ENCODE measurements at places on chromosomes 7 and 10.

DNA sequence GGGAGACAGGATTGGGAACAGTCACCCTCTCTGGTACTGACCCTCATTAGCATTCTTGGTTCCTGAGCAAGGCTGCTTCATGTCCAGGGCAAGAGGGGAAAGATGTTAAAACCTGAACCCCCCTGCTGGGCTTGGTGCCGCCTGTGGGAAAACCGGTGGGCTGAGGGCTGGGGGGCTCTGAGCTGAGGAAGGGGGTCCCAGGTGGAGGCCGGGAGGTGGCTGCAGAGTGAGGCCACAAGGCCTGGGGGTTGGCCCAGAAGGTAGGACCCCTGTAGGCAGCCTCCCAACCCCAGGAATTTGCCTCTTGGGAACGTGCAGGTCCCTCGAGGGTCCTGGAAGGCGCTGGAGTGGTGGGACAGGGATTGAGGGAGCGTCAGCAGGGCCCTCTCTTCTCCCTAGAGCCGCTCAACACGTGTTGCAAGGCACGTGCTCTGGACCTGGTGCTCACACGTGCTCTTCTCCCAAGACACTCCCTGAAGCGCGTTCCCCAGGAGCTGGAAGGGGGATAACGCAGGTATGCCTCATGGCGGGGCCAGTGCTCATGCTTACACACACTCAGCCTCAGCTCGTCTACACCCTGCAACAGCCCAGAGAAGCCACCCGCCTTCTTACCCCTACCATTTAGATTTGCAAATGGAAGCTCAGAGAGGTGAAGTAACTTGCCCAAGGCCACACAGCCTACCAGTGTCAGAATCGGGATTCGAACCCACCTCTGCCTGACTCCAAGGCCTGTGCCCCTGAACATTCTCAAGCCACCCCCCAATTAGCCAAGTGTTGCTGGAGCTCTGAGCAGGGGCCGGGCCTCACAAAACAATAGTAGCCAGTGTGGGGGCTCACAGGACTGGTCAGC lies 64.4 kb downstream of the LHPP start:
- DNase-seq: no peak

DNA sequence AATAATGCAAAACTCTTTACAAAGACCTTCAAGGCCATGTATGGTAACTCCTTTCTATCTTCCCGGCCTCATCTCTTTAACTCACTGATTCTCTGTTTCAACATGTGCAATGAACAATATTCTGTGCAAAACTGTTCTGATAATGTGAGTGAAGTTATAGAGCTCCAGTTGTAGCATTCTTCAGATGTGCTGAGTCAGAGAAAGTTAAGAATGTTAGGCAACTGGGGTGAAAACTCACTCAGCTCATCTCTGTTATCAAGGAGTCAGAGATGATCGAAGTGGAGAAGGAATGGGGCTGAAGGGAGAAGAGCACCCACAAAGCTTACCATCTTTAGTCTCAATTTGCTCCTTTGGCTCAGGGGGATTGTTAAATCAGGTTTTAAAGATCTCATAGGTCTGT lies 344.7 kb upstream of the NPSR1 start:
- no peak for DNase-seq

DNA sequence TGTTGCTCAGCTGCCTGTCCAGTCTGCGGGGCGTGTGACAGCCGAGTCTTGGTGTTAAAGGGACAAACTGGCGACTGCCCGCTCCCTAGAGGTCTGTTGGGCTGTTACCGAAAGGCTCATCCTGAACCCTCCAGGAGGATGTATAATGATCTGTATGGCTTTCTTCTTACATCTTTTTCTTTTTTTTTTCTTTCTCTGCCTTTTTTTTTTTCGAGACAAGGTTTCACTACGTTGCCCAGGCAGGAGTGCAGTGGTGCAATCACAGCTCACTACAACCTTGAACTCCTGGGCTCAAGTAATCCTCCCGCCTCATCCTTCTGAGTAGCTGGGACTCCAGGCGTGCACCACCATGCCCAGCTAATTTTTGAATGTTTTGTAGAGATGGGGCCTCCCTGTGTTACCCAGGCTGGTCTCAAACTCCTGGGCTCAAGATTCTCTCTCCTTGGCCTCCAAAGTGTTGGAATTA lies 857 bp downstream of the INTS15 start:
- DNase-seq: no peak

- DNase-seq: no peak
Measured at GRCh38 chr10:331186-331585, 195.9 kb downstream of the ZMYND11 start.

GRCh38 chr7:39948375-39948955 lies 1.6 kb upstream of the CDK13 start:
- DNase-seq: no peak

DNA sequence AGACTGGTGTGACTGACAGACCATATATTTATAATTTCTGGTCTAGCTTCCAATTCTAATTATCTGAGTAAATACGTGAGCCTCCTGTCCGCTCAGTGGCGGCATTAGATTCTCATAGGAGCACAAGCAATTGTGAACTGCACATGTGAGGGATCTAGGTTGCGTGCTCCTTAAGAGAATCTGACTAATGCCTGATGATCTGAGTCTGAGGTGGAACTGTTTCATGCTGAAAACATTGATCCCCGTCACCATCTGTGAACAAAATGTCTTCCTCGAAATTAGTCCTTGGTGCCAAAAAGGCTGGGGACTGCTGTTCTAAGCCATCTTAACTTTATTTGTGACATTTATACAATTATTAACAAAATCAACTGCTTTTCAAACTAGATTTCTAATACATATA lies 164.7 kb upstream of the MEOX2 start:
- no peak for DNase-seq

DNA sequence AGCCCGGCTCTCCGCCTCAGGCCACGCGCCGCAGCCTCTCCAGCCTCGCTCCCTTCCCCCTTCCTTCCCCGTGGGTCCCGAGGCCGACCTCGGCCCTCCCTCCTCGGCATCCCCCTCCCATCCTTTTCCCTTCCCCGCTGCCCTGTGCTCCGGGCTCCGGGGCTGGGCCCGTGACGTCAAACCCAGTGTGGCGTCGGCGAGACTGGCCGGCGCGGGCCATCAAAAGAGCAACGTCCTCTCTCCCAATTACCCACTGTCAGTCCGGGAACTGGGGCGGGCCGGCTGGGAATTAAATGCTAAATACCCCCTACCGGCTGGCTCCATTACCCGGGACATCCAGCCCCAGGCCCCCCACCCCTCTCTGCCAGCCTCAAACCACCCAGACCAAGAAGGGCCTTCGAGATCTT lies 2.6 kb upstream of the GATA3 start:
- no peak for DNase-seq
